ENCODE measurements at places on chromosomes 1 and 21. TPM values are rescaled to one million over a fixed set of nuclear protein-coding genes. Genes with fewer than 3 reads are reported as not detected.

- peaks cover 2% of the 10 kb centered on the region for H3K27me3 ChIP-seq
- no peak overlapping the region for H3K4me3 ChIP-seq
- H3K27ac ChIP-seq: no peak overlapping the region
- no peaks in the 10 kb centered on the region for H3K4me1 ChIP-seq
- no peaks in the 10 kb centered on the region for H3K36me3 ChIP-seq
Observed at GRCh38 chr21:28804089-28804670, 188.5 kb downstream of the LTN1 start.

- no peak overlapping the region for H3K27ac ChIP-seq
- H3K36me3 ChIP-seq: no peaks in the 10 kb centered on the region
- peaks cover 2% of the 10 kb centered on the region for H3K4me1 ChIP-seq
- H3K27me3 ChIP-seq: no peaks in the 10 kb centered on the region
- DNase-seq: no peak
Observed at GRCh38 chr1:199646761-199647160, 380.7 kb upstream of the NR5A2 start.

Gene KCNE2
- total RNA-seq: not detected

DNA sequence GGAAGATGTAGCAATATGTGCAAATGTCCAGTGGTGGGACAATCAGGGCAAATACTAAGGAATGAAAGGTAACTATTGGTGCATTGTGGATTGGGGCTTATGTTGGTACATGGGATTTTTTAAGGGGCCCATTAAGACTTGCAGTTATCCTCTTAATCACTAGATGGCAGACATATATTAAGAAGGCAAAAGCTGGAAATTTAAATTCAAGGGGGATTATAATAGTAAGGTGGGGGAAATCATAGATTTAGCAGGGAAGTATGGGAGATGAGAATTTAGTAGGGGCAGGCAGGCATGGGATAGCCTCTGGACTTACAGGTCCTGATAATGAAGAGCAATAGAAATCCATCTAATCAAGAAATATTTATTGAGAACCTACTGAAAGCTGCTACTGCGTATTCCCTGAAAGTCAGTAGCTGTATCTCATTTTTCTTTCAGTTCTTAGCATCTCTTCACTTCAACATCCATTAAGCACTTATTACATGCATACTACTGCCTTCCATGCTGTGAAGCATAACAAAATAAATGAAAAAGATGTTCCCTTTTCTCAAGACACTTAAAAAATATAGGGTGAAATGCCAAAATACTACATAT lies 251.8 kb downstream of the CRB1 start:
- H3K4me3 ChIP-seq: no peak overlapping the region
- peaks cover 6% of the 10 kb centered on the region for H3K27me3 ChIP-seq

Gene CRB1
- total RNA-seq: not detected

Measured in endothelial cell (in vitro differentiated cells).